Cardiac ventricle fibroblast (primary cell): ENCODE measurements at places on chromosomes 3 and 15. TPM values are rescaled to one million over a fixed set of nuclear protein-coding genes. Genes with fewer than 3 reads are reported as not detected.

The LRTM1 gene
- total RNA-seq: not detected in 2 replicates

The SPRED1 gene
- total RNA-seq: 29.3 and 29.6 TPM in 2 replicates

The ZXDC gene
- 15.4 and 17.8 TPM in 2 replicates for total RNA-seq

The CACNA2D3 gene
- 2.6 TPM in 2 replicates for total RNA-seq

The PAK6 gene
- not detected in 2 replicates for total RNA-seq

The LXN gene
- 71.8 and 72.4 TPM in 2 replicates for total RNA-seq

The FES gene
- total RNA-seq: 21.8 and 32.7 TPM in 2 replicates

The FAM3D gene
- total RNA-seq: not detected in 2 replicates

The HTR3E gene
- total RNA-seq: not detected in 2 replicates

The GOLGA6L24 gene
- total RNA-seq: not detected in 2 replicates

The CFAP20DC gene
- 0.06 and 0.98 TPM in 2 replicates for total RNA-seq

The OXTR gene
- 0.15 and 3.2 TPM in 2 replicates for total RNA-seq

The VPS13C gene
- 30.0 and 32.1 TPM in 2 replicates for total RNA-seq

The AGTR1 gene
- 19.3 and 20.5 TPM in 2 replicates for total RNA-seq

The TOP2B gene
- total RNA-seq: 54.7 and 58.9 TPM in 2 replicates

The PLSCR5 gene
- not detected in 2 replicates for total RNA-seq

The CCR2 gene
- not detected in 2 replicates for total RNA-seq

The CFAP91 gene
- total RNA-seq: 0.05 TPM in 1 of 2 replicates, not detected in the other

The TRIM42 gene
- total RNA-seq: not detected in 2 replicates

The TMIE gene
- total RNA-seq: not detected in 2 replicates

The CP gene
- total RNA-seq: 2.4 and 4.2 TPM in 2 replicates

The COL6A5 gene
- not detected in 2 replicates for total RNA-seq

The NANOGP8 gene
- not detected in 2 replicates for total RNA-seq

The ZNF774 gene
- 0.19 and 0.34 TPM in 2 replicates for total RNA-seq

The SAMD7 gene
- total RNA-seq: not detected in 2 replicates

The MDFIC2 gene
- total RNA-seq: not detected in 2 replicates

The SOX14 gene
- total RNA-seq: not detected in 2 replicates

The GOLGA6D gene
- not detected in 2 replicates for total RNA-seq

The CCNL1 gene
- total RNA-seq: 61.7 and 73.4 TPM in 2 replicates

The EPHA6 gene
- not detected in 2 replicates for total RNA-seq

The CPN2 gene
- total RNA-seq: not detected in 2 replicates

The ABI3BP gene
- 38.0 and 65.4 TPM in 2 replicates for total RNA-seq

The CD200 gene
- total RNA-seq: 7.8 and 8.7 TPM in 2 replicates

The UQCC5 gene
- total RNA-seq: 5.8 and 8.5 TPM in 2 replicates

The SLC2A2 gene
- not detected in 2 replicates for total RNA-seq

The MOBP gene
- total RNA-seq: not detected in 2 replicates
